ENCODE measurements at places on chromosomes 13 and 19.

DNA sequence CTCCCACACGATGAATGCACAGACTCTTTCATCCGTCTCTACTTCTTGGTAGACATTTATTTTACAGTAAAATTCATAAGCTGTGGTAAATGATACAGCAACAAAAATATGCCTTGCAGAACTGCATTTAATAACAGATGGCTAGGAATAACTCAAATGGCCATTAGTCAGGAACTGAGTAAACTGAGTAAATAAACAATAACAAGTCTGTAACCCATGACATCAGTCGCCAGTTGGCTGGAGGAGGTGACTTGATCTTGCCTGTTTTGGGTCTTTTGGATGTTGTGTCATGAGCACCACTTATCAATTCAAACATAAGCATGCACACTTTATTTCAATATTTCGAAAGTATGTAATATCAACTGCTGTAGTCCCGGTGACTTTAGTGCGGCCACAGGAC, 632.6 kb upstream of the ARGLU1 start:
- DNase-seq = no peak
- no peaks in the 10 kb centered on the region for H3K4me1 ChIP-seq
- H3K27ac ChIP-seq = no peak overlapping the region
- no peaks in the 10 kb centered on the region for H3K27me3 ChIP-seq

DNA sequence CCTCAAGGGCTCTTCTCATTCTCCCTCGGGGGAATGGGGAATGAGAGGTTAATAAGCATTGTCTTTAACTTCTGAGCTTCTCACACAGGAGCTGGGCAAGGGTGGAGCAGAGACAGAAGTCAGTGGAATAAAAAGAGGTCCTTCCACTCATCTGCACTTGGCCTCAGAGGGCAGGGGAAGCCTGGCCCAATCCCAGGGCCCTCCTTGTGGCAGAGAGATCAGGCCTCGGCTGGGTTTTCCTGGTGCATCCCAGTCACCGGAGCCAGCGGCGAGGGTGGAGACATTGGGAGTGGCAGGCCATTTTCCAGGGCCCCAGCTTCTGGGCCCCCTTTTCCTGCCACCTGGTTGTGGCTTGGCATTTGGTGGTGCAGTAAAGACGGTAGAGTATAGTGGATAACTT, 10.6 kb downstream of the CALM3 start:
- H3K4me1 ChIP-seq = peaks cover 37% of the 10 kb centered on the region
- H3K36me3 ChIP-seq = peaks cover 12% of the 10 kb centered on the region
- H3K27me3 ChIP-seq = peaks cover 2% of the 10 kb centered on the region
- peak overlapping the region; percentile 61 for H3K27ac ChIP-seq

- H3K4me1 ChIP-seq = no peaks in the 10 kb centered on the region
- DNase-seq = no peak
- H3K36me3 ChIP-seq = no peaks in the 10 kb centered on the region
- no peak overlapping the region for H3K27ac ChIP-seq
- no peaks in the 10 kb centered on the region for H3K27me3 ChIP-seq
These were observed 337.3 kb upstream of the DACH1 start for GRCh38 chr13:72204291-72204690.

GRCh38 chr19:48354332-48354992, 9.3 kb downstream of the TMEM143 start:
- H3K27me3 ChIP-seq = peaks cover 2% of the 10 kb centered on the region
- H3K4me3 ChIP-seq = no peak overlapping the region
- no peak for DNase-seq
- no peaks in the 10 kb centered on the region for H3K4me1 ChIP-seq

- H3K4me3 ChIP-seq = no peak overlapping the region
- H3K4me1 ChIP-seq = no peaks in the 10 kb centered on the region
- no peaks in the 10 kb centered on the region for H3K36me3 ChIP-seq
- no peak for DNase-seq
- H3K27ac ChIP-seq = no peak overlapping the region
These were observed 1233.7 kb downstream of the PCDH17 start for GRCh38 chr13:58865286-58865685.

- H3K27ac ChIP-seq = no peak overlapping the region
- no peak overlapping the region for H3K4me3 ChIP-seq
- H3K36me3 ChIP-seq = no peaks in the 10 kb centered on the region
- H3K4me1 ChIP-seq = no peaks in the 10 kb centered on the region
- no peak for DNase-seq
These were observed 273.1 kb upstream of the SLITRK5 start for GRCh38 chr13:87398047-87398446.

GRCh38 chr19:50724522-50725217, 1.5 kb downstream of the CLEC11A start:
- peaks cover 6% of the 10 kb centered on the region for H3K27me3 ChIP-seq
- peak overlapping the region; percentile 81 for H3K4me3 ChIP-seq
- DNase-seq = peak; percentile 98
- peak overlapping the region; percentile 85 for H3K27ac ChIP-seq

- H3K36me3 ChIP-seq = peaks cover 22% of the 10 kb centered on the region
- DNase-seq = no peak
- peaks cover 31% of the 10 kb centered on the region for H3K4me1 ChIP-seq
- H3K27me3 ChIP-seq = no peaks in the 10 kb centered on the region
- H3K4me3 ChIP-seq = no peak overlapping the region
- no peak overlapping the region for H3K27ac ChIP-seq
These were observed 22.0 kb upstream of the POU4F1 start for GRCh38 chr13:78625384-78625783.

DNA sequence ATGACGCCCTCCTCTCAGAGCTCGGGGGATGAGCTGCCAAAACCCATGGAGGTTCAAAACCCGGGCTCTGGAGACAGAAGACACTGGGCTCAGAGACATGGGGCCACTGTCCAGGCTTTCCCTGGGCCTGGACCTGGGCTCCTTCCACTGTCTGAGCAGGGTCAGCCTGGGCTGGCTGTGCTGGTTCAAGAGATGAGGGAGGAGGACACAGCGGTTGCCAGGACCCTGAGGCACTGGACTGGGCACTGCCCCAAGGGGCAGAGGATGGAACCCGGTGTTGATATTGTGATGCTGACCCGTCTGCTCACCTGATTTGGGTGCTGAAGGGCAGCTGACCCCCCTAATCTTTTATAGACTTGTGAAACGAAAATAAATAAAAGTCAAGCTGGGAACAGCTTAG, 14.1 kb upstream of the SIGLEC11 start:
- H3K36me3 ChIP-seq = peaks cover 12% of the 10 kb centered on the region
- no peak overlapping the region for H3K4me3 ChIP-seq
- no peaks in the 10 kb centered on the region for H3K27me3 ChIP-seq
- no peak for DNase-seq
- H3K27ac ChIP-seq = no peak overlapping the region
- H3K4me1 ChIP-seq = no peaks in the 10 kb centered on the region

DNA sequence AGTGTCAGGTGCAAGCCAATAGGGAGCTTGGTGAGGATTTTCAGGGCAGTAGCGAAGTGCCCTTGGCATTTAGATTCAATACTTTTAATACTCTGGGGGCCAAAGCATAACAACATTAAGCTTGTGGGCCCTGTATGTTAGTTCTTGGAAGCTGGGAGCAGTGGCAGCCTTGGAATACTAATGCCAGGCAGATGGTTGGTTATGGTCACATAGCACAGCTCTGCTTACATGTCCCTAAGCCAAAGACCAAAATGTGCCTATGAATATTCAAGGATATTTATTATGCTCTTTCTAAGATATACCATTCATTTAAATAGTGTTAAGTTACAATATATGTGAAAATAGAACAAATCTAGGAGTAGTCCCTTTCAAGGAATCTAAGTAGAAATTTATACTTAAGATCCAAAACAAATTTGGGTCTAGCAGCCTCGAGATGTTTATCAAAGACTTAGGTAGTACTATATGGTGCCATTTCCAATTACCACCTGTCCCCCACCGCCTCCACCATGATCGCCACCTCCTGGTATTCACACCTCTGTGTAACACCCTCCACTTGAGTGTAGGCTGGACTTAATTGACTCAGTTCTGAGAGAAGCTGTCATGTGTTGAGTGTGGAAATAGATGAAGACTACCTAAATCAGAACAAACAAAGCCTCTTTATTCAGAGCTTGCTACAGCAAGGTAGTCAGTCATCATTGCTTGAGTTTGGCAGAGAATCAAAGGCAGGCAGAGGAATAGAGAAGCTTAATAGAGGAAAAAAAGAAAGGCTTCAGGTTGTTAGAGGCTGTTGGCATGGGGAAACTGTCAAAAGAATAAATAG, 261.0 kb downstream of the GPC5 start:
- no peaks in the 10 kb centered on the region for H3K36me3 ChIP-seq
- H3K4me3 ChIP-seq = no peak overlapping the region
- no peak overlapping the region for H3K27ac ChIP-seq
- DNase-seq = no peak
- no peaks in the 10 kb centered on the region for H3K4me1 ChIP-seq

GRCh38 chr19:875265-875879, 15.9 kb downstream of the CFD start:
- no peaks in the 10 kb centered on the region for H3K4me1 ChIP-seq
- H3K4me3 ChIP-seq = no peak overlapping the region
- peaks cover 2% of the 10 kb centered on the region for H3K27me3 ChIP-seq
- no peak for DNase-seq
- no peaks in the 10 kb centered on the region for H3K36me3 ChIP-seq

DNA sequence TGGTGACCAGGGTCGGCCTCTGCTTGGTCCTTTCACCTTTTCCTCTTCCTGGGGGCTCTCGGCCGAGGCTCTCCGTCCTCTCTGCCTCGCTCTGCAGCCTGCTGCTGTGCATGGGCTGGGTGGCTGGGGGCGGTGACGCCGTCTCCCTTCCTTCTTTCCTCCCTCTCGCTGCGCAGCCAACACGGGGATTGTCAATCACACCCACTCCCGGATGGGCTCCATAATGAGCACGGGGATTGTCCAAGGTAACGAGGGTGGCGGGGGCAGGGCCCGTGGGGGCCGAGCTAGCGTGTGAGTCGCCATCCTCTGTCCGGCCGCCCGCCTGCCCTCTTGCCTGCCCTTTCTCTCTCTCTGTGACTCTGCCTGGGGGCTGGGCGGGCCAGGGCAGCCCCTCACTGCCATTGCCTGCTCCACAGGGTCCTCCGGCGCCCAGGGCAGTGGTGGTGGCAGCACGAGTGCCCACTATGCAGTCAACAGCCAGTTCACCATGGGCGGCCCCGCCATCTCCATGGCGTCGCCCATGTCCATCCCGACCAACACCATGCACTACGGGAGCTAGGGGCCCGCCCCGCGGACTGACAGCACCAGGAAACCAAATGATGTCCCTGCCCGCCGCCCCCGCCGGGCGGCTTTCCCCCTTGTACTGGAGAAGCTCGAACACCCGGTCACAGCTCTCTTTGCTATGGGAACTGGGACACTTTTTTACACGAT, 7.1 kb downstream of the YIPF2 start:
- H3K27ac ChIP-seq = no peak overlapping the region
- no peak overlapping the region for H3K4me3 ChIP-seq
- H3K36me3 ChIP-seq = no peaks in the 10 kb centered on the region
- no peaks in the 10 kb centered on the region for H3K4me1 ChIP-seq
- no peaks in the 10 kb centered on the region for H3K27me3 ChIP-seq

DNA sequence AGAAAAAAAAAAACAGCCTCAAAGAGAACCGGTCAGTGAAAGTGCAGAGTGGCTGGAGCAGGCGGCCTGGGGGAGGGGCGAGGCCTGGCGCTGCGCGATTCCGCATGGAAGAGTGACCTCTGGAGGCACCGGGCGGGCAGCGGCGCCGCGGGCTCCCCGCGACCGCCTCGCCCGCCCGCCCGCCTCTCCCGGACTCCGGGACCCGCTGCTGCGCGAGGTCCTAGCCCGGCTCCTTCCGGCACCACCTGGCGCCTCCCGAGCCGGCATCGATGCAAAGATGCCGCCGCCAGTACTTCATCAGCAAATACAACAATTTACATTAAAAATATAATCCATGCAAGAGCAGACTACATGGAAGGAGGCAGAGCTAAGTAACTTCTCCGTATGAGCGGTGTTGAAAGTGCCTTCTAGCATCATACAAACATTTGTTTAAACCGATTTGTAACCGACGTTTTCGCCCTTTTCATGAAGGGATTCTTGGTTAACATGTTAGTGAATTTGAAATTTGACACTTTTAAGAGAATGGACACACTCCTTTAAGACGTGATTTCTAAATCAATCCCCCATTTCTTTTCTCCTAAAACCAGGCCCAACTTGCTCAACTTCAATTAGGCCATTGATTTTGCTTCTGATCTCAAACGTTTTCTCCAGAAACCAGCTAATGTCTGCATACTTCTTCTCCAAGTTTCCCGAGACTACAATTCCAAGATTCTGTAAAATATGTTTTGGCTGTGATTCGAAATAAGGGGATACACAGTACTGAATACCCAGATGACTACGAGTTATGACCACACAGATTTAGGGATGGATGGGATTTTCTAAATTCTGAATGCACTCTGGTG, 2.1 kb downstream of the EFNB2 start:
- no peaks in the 10 kb centered on the region for H3K36me3 ChIP-seq
- no peak for DNase-seq

DNA sequence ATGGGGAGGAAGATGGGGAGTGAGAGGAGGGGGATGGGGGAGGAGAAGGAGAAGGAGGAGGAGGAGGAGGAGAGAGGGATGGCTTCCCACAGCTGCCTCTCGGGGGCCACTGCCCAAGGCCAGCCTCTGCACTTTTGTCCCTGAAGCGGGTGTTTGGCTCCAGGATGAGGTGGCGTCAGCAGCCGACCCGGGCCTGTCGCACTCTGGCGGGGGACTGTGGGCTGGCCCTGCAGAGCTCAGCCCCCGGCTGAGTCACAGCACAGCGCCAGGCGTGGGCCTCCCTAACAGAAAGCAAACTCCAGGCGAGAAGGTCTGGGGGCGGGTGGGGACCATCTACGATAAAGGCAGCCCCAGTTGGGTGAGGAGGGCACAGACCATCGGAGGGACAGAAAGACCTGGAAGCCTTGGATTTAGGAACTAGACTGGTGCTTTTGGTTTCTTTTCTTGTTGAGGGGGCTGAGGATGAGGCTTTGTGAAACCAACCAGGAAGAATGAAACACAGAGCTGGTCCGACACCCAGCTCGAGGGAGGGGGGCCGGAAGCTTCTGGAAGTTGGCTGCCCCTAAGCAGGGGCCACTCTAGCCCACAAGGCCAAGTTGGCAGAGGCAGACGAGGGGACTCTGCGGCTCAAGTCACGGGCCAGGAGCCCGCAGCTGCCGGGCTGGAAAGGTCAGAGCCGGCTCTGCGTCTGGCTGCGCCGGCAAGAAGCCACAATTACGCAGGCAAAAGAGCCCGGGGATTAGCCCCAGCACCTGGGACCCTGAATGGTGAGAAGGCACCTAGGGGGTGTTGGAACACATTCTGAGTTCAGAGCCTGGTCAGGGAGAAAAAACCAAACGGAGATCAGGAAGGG, 18.2 kb downstream of the LSM4 start:
- peak overlapping the region; percentile 86 for H3K4me3 ChIP-seq

DNA sequence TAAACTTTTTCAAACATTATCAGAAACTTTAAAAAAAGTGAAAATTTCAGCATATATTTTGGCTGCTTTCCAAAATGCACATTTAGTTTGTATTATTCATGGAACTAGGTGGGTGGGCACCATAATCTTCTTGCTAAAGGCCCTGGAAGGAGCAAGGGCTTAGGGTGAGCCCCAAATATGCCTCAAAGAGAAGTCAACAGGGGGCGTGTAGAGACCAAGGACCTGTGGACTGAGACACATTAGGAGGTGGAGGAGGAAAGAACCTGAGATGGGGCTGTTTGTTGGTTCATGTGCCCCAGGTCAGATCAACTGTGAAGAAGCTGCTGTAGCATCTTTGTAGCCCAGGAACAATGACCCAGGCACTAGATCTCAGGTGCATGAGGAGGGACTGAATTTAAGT, 79.6 kb upstream of the OLFM4 start:
- DNase-seq = no peak
- no peak overlapping the region for H3K4me3 ChIP-seq
- H3K4me1 ChIP-seq = no peaks in the 10 kb centered on the region
- H3K27ac ChIP-seq = no peak overlapping the region
- peaks cover 2% of the 10 kb centered on the region for H3K27me3 ChIP-seq
